ENCODE measurements at places on chromosomes 1 and 21. TPM values are rescaled to one million over a fixed set of nuclear protein-coding genes. Genes with fewer than 3 reads are reported as not detected.

NBPF4 gene
- total RNA-seq, result not detected

INKA2 gene
- 1.1 TPM for total RNA-seq

SLC6A17 gene
- 0.82 TPM for total RNA-seq

OSBPL9 gene
- total RNA-seq, result 102 TPM

OR2T33 gene
- total RNA-seq, result not detected

FAM89A gene
- total RNA-seq, result 7.7 TPM

HMGN1 gene
- 294 TPM for total RNA-seq

DIO1 gene
- not detected for total RNA-seq

GBP3 gene
- 17.4 TPM for total RNA-seq

TEDDM1 gene
- not detected for total RNA-seq

JTB gene
- 54.3 TPM for total RNA-seq

KRTAP25-1 gene
- total RNA-seq, result not detected

UBASH3A gene
- total RNA-seq, result not detected

CLCNKB gene
- total RNA-seq, result not detected

HES3 gene
- total RNA-seq, result not detected

SLAMF9 gene
- 0.38 TPM for total RNA-seq

SPATA46 gene
- not detected for total RNA-seq

ARHGAP29 gene
- 19.3 TPM for total RNA-seq

DNMT3L gene
- not detected for total RNA-seq

MROH7 gene
- total RNA-seq, result 0.15 TPM

RAB3GAP2 gene
- 57.2 TPM for total RNA-seq

ARV1 gene
- 9.8 TPM for total RNA-seq

OR10Z1 gene
- total RNA-seq, result not detected

CNIH3 gene
- total RNA-seq, result 14.0 TPM

CPLANE2 gene
- total RNA-seq, result 9.0 TPM

Data from smooth muscle cell of the coronary artery (primary cell).